ENCODE measurements at places on chromosomes 11 and 22. TPM values are rescaled to one million over a fixed set of nuclear protein-coding genes. Genes with fewer than 3 reads are reported as not detected.

DNA sequence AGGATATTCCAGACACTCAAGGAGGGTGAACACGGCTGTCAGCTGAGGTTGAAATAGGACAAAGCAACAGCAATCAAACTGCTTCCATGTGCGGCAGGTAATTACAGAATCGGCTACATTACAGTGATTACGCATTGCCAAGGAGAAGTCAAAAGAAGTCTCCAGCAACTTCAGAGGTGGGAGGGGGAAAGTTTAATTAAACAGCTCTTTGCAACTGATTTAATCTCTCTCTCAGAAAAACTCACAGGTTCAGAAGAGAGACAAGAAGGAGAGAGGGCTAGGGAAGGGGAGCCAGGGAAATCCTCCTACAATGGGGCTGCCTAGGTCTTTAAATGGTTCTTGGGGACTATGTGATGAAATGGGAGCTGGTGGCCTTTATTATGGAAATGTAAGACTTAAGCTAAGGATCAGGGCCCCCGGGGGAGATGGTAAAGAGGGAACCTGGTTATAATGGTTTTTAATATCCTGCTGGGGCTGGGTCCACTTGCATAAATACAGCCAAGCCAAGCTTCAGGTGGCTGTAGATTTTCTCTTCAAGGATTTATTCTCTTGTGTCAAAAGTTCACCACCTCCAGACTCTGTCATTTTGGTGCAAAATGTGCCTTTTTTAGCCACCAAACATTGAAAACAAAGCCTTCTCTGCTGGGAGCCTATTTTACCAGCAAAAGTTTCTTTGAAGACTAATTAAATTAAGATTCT is 354.7 kb upstream of the NARS2 start:
- DNase-seq = peak; percentile 54

DNA sequence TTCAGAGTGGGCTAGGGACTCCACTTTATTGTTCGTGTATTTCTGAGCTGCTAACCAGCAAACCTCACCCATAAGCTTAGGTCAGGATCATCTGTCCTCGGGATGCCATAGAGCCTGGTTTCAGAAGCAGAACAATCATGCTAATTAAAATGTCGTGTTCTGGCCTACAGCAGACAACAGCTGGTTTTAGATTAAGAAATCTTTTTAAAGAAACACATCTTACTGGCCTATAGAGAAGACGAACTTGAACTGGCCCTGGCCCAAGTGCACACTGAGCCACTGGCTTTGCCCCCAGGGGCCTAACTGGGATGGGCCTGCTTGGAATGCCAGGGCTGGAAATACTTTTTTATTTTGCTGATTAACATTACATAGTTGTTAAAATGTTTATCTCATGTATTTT is 63.2 kb downstream of the ALX4 start:
- no peak for DNase-seq

DNA sequence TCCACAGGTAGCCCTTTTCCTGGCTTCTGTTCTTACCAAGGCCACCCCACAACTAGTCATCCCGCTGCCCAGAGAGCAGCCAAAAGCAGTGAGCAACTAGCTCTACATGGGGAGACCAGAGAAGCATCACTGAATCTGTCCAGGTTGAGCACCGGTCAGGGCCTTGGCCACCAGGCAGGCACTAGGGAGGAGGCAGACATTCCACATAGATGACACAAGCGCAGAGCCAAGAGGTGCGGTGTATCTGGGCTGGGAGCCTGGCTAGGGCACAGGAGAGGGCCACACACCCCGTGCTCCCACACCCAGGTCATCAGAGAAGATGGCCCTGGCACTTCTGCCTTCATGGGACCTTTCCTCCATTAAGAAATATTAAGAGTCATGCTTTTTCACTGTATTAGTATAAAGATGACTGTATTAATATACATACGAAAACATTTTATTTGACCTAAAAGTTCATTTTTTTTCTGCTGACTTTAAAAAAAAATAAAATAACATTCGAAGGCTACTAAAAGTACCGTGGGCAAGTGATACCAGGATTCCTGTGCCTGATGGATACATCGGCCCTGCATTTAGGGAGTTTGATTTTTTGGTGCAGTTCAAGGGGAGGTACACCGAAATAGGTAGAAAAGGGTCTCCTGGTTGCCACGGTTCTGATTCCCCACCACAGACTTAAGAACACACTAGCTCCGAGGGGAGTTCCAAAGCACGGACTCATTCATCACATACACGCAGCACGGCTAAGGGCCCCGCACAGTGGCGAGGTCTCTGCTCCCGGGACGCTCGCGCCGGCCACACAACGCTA is 1.2 kb downstream of the DGCR2 start:
- DNase-seq = no peak

- no peak for DNase-seq
Measured at GRCh38 chr11:83687787-83688186, 401.6 kb upstream of the CCDC90B start.

- DNase-seq = no peak
Measured at GRCh38 chr11:2996976-2997375, 4.8 kb upstream of the NAP1L4 start.

GRCh38 chr11:70873736-70874412 is 378.5 kb downstream of the SHANK2 start:
- no peak for DNase-seq

DNA sequence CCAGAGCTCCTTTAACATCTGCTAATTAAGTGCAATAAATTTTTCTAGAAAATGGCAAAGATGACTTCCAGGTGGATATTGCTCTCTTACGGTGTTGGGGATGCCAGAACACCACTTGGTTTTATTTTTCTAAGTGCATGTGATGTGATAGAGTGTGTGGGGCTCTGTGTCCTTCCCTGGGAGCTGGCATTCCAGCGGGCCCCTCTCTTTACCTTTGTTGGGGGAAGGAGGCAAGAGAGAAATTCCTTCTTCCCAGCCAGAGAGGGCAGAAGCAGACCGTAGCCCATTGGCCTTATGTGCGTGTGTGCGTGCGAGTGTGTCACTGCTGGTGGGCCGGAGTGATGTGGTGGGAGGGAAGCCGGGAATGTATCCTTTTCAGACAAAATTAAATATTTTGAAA is 17.2 kb downstream of the TEF start:
- no peak for DNase-seq

GRCh38 chr22:48750826-48751440 is 1076.7 kb downstream of the BRD1 start:
- DNase-seq = no peak

Gene C22orf42
- polyA plus RNA-seq = 0.25 TPM

Gene GSC2
- polyA plus RNA-seq = 0.19 TPM
